ENCODE measurements at places on chromosomes 2 and 18.

- DNase-seq = no peak
Observed at GRCh38 chr18:70019991-70020390, 72.3 kb upstream of the CD226 start.

- DNase-seq = no peak
Observed at GRCh38 chr2:17227856-17228255, 290.4 kb downstream of the RAD51AP2 start.

GRCh38 chr2:219687272-219687671 lies 59.8 kb downstream of the SLC4A3 start:
- DNase-seq = no peak

DNA sequence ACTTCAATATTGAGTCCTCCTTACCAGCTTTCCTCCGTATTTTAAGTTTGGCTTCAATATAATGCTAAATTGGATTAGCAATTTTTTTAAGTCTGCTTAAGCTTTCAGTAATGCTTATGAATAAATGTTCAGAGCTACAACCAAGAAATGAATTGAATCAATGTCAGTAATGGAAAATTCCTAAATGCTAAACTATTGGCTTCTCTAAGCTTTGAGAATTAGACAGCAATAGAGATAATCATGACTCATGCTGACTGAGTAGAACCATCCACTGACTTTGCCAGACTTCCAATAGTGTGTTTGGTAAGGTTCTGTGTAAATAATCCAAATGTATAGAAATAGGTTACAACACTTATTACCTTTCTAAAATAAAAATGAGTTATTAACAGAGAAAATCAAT lies 8.9 kb upstream of the PDE1A start:
- no peak for DNase-seq

DNA sequence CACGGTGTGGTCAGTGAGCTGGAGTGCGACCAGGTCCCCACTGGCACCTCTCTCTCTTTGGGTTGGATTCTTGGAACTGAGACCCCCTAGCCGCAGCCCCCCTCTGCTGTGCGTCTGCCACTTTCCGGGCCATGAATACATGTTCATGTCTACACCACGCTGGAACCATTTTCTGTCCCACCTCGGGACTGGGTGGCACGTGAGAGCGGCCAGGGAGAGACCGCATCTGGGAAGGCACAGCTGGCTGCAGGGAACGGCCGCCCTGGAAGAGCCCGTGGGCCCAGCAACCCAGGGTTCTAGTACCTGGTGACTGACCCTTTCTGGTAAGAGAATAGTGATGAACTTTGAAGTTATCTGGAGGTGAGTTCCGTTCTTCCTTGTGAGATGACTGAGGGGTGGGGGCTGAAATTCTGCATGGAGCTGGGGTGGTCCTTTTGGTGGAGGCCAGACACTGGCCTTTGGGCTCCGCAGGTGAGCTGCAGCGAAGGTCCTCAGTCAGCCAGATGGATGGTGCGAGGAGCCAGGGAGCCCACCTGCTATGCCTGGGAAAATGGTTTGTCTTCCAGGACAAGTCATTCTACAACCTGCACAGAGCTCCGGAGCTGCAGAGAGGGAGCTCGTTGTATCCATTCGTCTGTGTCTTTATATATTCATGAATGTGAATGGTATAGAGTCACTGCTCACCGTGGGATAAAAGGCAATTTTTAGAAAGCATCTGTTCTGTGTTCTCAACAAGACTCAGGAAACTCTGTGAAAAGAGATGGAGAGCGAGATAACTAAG lies 223.5 kb downstream of the NDUFA10 start:
- DNase-seq = no peak

DNA sequence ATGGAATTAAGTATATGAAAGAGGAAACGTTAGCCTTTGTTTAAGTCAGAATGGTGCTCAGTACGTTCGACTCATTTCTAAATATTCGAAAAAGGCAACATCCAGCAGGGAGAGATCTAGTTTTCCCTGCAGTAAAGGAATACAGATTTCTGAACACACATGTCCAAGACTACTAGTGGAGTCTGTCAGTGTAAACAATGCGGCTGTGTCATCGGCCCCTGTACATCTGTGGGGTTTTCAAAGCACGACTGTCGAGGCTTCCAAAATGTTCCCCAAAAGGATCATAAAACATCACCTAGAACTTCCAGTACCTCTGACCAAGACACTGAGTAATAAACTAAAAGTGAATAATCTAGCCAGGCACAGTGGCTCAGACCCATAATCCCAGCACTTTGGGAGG lies 112.8 kb downstream of the ZNF516 start:
- DNase-seq = no peak

DNA sequence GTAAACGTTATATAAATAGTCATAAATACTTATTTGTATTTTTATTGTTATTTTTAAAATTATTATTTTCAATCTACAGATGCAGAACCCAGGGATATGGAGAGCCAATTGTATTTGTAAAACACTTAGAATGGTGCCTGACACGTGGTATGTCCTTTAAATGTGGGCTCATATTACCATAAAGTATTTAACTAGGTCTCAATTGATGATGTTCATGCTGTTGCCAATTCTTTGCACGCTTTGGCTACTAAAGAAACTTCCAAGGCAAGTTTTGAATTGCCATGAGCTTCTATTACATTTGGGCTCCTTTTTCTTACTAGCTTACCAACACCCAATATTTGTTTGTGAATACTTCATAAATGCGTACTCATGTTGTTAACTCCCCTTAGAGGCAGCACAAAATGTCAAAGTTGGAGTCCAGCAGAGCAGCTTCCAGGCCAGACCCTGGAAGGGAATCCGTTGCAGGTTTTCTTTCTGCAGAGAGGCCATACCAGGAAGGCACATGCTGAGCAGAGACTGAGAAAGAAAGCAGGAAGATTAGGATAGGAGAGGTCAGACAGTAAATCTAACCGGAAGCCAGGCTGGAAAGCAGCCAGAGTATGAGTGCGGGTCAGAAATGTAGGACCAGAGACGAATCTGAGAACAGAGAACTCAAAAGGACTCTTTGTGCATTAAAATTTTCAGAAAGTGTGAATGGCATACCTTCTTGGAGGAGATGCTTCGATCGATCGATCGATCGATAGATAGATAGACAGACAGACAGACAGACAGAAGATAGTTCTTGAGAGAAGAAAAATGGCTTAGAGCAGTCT lies 4.2 kb upstream of the NOSTRIN start:
- no peak for DNase-seq

DNA sequence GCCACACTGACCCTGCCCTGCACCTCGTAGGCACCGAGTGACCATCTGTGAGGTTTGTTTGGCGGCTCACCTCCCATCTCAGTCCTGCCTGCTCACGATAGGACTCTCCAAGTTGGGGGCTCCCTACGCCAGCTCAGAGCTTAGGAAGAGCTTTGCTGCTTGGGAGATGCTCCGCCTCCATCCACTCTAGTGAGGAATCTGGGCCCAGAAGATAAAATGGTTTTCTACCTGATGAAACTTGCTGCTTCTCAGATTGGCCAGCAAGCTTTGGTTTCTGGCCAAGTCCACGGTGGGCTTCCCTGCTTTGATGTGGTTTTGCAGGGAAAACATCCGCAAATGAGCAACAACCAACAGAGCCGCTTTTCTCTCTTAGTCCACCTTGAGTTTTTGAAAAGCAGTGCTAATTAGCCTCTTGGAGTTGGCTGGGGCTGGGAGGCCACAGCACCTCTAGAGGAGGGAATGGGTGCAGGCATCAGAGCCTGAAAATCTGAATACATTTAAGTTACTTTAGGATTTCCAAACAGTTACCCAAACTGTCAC lies 42.2 kb downstream of the THNSL2 start:
- no peak for DNase-seq
